ENCODE measurements at places on chromosomes 3 and 15. TPM values are rescaled to one million over a fixed set of nuclear protein-coding genes. Genes with fewer than 3 reads are reported as not detected.

The LYZL4 gene
- not detected for total RNA-seq

The CERS3 gene
- total RNA-seq: not detected

The KLHL6 gene
- not detected for total RNA-seq

The CFAP100 gene
- not detected for total RNA-seq

The NTRK3 gene
- total RNA-seq: 21.1 TPM

The GABRB3 gene
- total RNA-seq: 78.3 TPM

The CLDND1 gene
- total RNA-seq: 57.6 TPM

The GOLGA8Q gene
- 0.08 TPM for total RNA-seq

The PRR23E gene
- total RNA-seq: not detected

The ADAMTSL3 gene
- 0.31 TPM for total RNA-seq

The TPRG1 gene
- 0.28 TPM for total RNA-seq

The BCL2A1 gene
- 17.4 TPM for total RNA-seq

The NEK11 gene
- 4.2 TPM for total RNA-seq

Measured in A549 treated with DMSO at 1 μM for 4 hours (cell line).